Astrocyte of the cerebellum (primary cell): ENCODE measurements at places on chromosomes 3 and 15.

DNA sequence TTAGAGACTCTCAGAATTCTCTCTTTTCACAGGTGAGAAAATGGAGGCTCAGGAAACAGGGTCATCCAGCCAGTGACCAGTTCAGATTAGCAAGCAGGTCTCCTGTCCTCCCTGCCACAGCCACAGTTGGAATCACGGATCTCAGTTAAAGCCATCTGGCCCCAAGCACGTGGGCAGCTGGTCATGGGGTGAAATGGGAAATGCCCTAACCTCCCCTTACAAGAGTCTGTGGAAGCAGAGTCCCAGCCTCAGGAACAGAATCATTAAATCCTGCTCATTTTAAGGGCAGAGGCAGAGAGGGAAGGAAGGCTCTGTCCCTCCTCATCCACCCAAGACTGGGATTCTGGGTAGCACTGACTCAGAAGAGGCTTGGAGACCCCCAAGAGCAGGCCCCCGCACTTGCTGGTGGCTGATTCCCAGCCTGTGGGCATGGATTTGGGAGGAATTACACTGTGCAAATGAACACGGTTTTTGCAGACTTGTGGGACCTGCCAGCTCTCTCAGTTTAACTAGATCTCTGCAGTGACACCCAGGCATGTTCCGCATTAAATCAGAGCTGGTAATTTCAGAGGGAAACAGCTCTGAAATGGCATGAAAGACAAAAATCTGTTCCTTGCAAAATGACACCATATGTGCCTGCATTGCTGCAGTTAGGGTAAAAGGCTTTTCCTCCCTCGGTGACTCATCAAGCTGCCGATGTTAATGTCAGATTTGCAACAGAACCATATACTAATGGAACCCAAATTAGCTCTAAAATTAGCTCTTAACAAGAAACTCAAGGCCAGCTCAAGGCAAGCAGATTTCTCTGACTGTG is 89.0 kb downstream of the BDH1 start:
- DNase-seq, result no peak

DNA sequence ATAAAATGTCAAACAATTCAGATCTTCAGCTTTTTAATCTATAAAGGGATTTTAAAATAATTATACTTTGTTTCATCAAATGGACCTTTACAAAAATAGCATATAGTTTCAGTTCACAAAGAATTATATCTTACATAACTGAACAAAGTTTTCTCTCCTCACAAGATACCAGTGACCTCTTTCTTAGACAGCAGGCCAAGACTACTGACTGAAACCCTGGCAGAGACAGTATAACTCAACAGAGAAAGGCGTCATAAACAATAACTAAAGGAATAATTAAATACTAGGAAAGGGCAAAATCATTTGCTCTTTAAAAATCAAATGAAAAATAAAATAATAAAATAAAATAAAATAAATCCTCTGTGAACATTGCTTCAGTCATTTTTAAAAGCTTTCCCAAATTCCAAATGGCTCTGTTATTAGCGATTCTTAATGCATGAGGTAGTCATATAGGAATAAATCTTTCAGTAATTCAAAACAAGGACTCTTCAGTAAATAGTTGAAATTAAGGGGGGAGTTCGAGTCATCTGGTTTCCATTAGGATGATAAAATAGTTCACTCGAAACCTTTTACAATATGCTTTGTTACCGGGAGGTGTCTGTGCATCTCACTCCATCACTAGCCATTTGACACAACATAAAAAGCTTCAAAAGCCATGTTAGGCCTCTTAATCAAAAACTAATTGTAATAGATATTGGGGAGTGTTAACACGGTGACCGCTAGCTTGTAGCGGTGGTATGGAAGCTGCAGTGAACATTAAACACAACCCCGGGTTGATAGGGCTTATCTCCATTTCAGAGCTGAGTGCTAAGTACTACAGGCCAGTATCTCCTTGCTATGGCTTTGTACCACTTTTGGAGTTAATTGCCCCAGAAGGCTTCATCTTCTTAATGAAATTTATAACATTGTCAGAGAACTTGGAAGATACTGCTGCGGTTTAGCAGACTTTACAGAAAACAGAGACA is 142.9 kb upstream of the NR2F2 start:
- no peak for DNase-seq

DNA sequence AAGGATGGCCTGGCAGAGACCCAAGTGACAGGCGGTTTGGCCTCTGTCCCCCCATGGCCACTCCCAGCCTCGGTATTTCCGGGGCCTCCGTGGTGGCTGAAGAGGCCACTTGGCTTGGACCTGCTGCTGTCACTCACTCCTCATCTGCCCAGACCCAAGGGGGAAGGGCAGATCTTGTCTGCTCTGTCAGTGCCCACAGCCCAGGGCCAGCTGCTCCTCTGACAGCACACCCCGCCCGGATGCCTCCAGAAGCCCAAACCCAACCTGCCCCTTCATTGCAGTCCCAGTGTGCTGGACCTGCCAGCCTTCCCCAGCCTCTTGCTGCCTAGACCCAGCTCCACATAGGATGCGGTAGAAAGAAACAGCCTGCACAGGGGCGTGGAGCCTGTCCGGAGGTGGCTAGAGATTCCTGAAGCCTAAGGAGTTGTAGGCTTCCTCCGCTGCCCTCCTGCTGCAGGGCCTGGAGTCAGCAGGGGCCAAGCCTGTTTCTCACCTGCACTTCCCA is 52.0 kb downstream of the MAGEF1 start:
- DNase-seq, result no peak

- DNase-seq, result peak; percentile 93
Observed at GRCh38 chr3:116005404-116005803, 382.1 kb downstream of the GAP43 start.

DNA sequence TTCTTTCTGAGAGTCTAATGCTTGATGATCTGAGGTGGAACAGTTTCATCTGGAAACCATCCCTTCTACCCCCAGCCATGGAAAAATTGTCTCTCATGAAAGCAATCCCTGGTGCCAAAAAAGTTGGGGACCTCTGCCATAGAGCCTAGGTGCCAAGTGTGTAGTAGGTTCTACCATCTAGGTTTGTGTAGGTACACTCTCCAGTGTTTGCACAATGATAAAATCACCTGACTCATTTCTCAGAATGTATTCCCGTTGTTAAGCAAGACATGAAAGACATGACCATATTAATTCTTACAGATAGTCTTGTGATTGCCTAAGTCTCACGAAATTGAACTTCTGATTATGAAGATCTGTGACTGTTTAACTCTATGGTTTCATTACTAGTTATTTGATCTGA is 68.6 kb downstream of the KAT2B start:
- DNase-seq, result no peak

DNA sequence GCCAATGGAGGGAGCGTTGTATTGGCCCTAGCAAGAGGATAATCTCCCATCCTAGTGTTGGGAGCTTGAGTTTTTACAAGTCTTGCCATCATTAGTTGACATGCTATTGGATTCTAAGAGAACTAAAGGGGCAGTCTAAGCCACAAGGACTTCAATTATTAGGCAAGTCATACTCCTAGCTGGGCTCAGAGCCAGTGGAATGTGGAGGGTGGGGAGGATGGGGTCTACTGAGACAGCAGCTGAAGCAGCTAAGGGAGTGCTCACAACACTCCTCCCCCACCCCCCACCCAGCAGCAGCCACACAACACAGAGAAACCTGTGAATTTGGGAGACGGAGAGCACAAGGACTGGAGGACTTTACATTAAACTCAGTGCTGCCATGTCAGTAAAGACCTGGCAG is 27.9 kb downstream of the FRG2C start:
- DNase-seq, result no peak

DNA sequence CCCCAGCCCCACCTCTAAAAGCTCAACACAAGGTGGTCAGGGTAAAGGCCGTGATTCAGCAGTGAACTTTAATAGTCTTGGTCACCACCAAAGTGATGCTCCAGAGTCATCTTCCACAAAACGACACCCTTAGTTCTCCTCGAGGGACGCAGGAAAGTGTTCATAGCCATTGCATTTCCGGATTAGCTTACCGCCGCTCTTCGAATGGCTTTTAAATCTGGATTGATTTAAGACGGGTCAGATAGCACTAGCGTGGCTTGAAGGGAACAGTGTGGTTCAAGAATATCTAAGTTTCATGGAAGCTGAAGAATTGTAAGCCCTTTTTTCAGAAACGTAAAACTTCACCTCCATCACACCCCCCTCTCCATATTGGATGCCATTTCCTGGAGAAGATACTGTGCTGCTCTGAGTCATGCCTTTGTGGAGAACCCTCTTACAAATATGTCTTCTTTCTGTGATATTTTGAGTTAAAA is 829 bp downstream of the RNF7 start:
- peak; percentile 32 for DNase-seq

DNA sequence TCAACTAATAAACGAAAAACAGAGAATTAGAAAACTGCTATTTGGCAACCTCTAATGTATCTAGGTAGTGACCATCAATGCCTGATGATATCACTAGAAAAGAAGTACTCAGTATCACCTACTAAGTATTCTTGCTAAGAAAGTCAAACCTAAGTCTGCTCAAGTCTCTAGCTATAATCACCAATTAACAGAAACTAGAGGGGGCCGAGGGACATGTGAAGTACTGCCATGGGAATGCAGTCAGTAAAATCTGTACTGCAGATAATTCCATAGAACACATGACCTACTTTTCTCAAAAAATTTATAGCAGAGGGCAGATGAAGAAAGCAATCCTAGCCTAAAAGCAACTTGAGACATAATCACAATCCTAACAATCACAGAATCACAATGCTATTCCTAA is 51.4 kb downstream of the CPEB1 start:
- no peak for DNase-seq

GRCh38 chr3:127691974-127692373 is 19.2 kb downstream of the ABTB1 start:
- no peak for DNase-seq

DNA sequence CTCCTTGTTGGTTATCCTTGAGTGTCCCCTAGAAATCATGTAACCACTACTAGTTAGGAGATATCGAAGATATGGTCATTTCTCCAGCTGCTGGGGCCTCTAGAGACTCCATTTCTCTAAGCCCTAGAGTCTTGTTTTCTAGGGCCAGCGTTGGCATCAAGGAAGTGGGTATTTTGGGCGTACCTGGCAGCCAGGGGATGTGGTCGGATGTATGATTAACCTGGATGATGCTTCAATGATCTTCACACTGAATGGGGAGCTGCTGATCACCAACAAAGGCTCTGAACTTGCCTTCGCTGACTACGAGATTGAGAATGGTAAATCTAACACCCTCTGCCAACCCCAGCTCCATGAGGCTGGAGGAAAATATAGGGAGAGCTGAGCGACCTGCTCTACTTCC is 325.5 kb downstream of the RYR3 start:
- no peak for DNase-seq

DNA sequence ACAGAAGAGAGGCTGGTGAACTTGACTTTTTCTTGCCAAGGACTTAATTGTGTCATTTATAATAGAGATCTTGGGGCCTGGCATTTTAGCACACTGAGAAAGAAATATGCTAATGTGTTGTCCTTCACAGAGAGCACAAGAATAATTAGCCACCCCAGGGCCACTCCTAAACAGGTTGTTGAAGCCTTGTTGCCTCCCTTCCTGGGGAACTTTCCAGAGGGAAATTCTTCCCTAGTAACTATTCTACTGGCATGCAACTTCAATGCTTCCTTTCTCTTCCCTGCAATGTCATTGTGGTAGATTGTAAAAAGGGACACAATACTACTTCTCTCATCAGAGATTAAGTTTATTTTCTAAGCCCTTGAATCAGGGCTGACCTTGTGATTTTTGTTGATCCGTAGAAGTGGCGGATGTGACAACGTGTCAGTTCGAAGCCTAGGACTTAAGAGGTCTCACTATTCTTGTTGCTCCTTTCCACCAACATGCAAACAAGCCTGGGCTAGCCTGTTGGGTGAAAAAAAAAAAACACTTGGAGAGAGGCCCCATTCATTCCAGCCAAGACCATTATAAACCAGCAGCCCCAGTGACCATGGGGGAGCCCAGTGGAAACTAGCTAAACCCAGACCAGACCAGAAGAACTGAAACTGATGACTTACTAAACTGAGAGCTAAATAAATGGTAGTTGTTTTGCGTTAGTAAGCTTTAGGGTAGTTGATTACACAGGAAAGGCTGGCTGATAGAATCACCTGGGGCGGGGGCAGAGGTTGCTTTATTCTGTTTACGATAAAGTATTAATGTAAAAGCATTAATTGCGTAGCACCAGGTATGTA is 287.2 kb downstream of the SHQ1 start:
- no peak for DNase-seq

GRCh38 chr15:88246081-88246480 is 10.5 kb downstream of the NTRK3 start:
- DNase-seq, result no peak

GRCh38 chr3:71859123-71859519 is 74.2 kb upstream of the PROK2 start:
- DNase-seq, result no peak

DNA sequence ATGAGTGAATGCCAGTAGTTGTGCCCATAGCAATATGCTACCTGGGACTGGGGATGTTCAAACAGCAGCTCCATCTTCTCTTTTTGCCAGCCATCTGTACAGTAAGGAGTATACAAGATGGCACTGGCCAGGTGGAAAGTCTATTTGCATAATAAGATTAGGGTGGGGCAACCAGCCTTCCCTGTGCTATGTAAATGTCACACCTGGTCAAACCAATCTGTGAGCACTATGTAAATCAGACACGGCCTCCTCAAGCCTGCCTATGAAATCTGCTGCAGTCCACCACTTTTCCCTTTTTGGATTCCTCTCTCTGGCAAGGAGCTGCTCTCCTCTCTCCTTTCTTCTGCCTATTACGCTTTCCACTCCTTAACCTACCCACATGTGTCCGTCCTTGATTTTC is 53.0 kb downstream of the C3orf80 start:
- DNase-seq, result no peak

DNA sequence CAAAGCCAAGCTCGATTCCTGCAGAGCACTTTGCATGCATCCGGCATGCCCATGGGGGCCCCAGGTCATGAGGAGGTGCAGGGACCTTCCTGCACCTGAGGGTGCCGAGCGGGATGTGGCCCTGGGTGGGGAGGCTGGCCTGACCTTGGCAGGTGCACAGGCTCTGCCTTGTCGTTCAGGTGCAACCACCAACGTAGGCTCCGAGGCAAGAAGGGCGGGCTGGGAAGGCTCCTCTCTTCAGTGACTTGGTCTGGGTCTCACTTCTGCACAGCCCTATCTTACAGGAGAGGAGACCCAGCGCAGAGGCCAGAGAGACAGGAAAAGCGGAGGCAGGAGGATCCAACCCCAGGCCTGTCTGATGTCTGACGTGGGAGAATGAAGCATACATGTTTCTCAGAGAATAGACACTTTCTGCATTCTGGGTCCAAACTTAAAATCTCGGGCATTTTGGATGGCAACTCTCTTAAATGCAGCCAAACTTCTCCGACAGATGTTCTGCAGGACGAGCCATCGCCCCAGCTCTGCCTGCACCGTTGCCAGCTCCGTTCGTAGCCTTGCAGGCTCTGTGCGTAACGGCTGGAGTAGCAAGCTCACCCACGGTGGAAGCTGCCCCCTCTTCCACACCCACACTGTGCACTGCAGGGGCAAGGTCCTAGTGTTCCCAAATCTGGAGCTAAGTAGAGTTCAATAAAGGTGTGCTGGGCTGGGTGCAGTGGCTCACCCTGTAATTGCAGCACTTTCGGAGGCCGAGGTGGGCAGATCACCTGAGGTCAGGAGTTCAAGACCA is 60.8 kb upstream of the SNRPA1 start:
- DNase-seq, result no peak
